ENCODE measurements at places on chromosomes 7 and 10. TPM values are rescaled to one million over a fixed set of nuclear protein-coding genes. Genes with fewer than 3 reads are reported as not detected.
A peak's percentile ranks its signal among the peaks of the same experiment; 100 is the strongest.

Gene MACC1
- total RNA-seq: 0.79 TPM

Gene PLXNA4
- 3.8 TPM for total RNA-seq

GRCh38 chr7:34062826-34063225 is 157.5 kb downstream of the BMPER start:
- DNase-seq: no peak

Gene SEPHS1
- 41.7 TPM for total RNA-seq

Gene CALML3
- 0.63 TPM for total RNA-seq

GRCh38 chr7:55006499-55006898 is 12.3 kb upstream of the EGFR start:
- no peak for DNase-seq

Gene ZC3HAV1
- total RNA-seq: 32.8 TPM

DNA sequence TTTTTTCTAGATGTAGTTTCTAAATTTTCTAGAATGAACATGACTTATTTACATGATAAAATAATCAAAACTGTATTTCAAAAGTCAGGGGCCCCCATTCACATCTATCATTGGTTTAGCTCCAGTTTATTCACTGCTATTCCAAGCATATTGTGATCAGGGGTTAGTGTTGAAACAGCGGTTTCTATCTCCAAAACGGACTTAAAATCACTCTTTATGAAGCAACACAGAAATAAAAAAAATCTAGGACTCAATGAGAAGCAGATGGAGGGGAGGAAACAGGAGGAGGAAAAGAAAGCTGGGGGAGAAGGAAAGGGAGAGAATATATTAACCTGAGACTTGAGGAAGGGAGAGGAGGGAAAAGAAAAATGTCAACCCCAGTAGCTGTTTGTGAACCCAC is 14.8 kb upstream of the CH25H start:
- DNase-seq: no peak

- DNase-seq: no peak
These were observed 12.0 kb downstream of the MTG1 start for GRCh38 chr10:133405844-133406527.

- no peak for DNase-seq
These were observed 143.4 kb upstream of the GLI3 start for GRCh38 chr7:42380401-42380800.

Gene SPDYE8
- 1.4 TPM for total RNA-seq

Gene RINT1
- 29.4 TPM for total RNA-seq

Gene SPOCK2
- 113 TPM for total RNA-seq

DNA sequence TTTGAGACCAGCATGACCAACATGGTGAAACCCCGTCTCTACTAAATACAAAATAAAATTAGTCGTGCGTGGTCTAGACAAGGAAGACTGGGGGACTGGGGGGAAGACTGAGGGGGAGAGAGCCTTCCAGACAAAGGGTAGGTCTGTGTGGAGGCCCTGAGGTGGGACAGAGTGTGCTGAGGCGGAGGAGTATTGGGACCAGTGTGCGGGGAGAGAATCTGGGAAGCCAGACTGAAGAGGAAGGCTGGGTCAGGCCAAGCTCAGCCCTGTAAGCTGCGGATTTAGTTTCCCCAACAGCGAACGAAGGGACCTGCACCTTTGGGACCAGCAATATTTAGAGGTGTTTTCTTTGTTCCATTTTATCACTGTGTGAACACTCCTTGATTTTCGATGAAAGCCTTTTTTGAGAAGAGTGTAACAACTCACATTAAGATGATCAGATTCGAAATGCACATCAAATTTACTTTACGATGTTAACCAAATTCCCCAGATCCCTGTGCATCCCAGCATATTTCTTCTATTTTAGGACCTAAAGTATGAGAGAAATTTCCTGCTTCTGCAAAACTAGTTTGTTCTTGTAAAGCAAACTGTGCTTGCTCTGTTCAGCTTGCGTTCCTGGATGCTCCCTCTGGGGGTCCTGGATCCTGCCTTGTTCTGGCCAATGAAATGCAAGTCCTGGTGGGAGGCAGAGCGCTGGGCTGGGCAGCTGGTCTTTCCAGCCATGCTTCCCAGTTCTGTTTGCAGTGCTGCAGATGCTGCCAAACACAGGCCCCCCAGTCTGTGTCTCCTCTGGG is 39.4 kb downstream of the PLAU start:
- DNase-seq: no peak

- DNase-seq: no peak
These were observed 29.2 kb downstream of the SORBS1 start for GRCh38 chr10:95531994-95532399.

Gene CACNB2
- 1.4 TPM for total RNA-seq

Gene LBX1
- total RNA-seq: 0.12 TPM

Gene BZW2
- total RNA-seq: 25.8 TPM

- no peak for DNase-seq
These were observed 343.9 kb downstream of the ABCA13 start for GRCh38 chr7:48515171-48515570.

Gene HOXA6
- total RNA-seq: not detected

DNA sequence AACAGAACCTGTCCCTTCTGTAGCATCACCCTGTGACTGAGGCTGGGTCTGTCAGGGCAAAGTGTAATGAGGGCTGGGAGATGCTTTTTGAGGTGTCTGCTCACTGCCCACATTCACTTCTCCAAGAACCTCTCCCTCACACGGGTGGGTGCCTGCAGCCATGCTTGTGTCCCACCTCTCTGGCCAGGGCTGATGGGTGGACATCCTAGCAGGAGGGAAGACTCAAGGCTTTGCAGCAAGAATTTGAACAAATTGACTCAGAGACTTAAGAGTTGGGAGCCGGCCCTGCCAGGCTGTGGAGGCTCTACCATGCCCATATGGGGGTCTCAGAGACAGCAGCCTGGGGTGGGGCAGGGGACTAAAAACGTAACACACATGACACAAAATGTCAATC is 33.4 kb downstream of the GOLGA7B start:
- DNase-seq: no peak

GRCh38 chr7:77783545-77783944 is 14.7 kb downstream of the TMEM60 start:
- no peak for DNase-seq

GRCh38 chr10:44908936-44909630 is 2.1 kb upstream of the TMEM72 start:
- no peak for DNase-seq

- no peak for DNase-seq
These were observed 145.3 kb downstream of the SEMA3A start for GRCh38 chr7:84049071-84049836.

DNA sequence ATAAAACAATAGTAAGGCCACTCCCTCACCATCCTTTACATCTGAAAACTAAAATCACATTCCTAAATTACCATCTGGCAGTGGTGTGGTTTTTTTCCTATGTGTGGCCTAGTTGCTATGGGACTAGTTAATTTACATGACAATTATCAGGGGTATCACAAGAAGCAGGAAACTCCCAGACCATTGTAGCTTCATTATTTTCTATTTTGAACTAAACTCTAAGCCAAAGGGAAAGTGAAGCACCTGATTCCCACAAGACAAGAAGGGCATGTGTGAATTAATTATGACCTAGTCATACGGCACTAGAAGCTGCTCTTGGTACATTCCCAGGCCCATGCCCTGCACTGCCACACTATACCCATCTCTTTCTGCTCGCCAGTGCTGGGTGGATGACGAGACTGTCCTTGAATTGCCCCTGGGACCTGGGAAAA is 103.4 kb downstream of the ATXN7L1 start:
- DNase-seq: no peak

GRCh38 chr10:93277360-93277759 is 203.7 kb downstream of the CYP26A1 start:
- DNase-seq: no peak

DNA sequence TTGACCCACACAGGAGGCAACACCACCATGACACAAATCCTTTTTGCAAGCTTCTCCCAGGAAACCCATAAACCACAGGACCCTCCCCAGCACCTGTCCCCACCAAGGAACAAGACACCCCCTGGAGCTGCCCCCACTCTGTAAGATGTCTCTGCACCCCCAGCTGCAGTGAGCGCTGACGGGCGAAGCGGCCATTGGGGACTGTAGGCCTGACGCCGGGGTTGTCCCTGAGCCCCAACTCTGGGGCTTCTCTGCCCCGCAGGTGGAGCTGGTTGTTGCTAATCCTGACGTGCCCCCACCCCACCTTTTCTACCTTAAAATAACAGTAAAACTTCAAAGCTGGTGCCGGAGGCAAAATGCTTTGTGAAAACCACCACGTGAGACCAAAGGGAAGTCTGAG is 94.7 kb upstream of the PPP2R2D start:
- DNase-seq: no peak

GRCh38 chr10:74753442-74754211 is 72.8 kb upstream of the KAT6B start:
- DNase-seq: peak; percentile 23

- peak; percentile 70 for DNase-seq
These were observed 176.8 kb downstream of the KIAA1217 start for GRCh38 chr10:24385776-24386175.

Gene PNLIP
- not detected for total RNA-seq

Gene CHRM2
- 0.31 TPM for total RNA-seq

Gene SKIDA1
- total RNA-seq: 6.6 TPM

DNA sequence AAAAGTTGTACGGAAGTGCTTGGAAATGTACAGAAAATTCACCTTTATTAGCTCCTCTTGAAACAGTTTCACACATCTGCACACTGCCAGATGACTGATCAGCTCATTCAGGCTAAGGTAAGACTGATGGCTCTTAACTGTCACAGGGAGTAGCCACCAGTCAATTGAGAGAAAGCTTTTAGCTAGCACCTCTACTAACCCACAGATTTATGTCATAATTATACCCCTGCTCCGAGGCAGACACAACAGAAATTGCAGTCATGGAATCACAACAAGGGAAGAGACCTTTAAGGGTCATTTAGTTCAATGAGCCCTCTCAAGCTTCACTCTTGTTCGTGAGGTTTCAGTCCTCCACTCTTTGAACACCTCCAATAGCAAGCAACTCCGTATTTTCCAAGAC is 235.4 kb downstream of the TRIL start:
- DNase-seq: no peak

- DNase-seq: no peak
These were observed 115.2 kb downstream of the RNLS start for GRCh38 chr10:88467835-88468485.

DNA sequence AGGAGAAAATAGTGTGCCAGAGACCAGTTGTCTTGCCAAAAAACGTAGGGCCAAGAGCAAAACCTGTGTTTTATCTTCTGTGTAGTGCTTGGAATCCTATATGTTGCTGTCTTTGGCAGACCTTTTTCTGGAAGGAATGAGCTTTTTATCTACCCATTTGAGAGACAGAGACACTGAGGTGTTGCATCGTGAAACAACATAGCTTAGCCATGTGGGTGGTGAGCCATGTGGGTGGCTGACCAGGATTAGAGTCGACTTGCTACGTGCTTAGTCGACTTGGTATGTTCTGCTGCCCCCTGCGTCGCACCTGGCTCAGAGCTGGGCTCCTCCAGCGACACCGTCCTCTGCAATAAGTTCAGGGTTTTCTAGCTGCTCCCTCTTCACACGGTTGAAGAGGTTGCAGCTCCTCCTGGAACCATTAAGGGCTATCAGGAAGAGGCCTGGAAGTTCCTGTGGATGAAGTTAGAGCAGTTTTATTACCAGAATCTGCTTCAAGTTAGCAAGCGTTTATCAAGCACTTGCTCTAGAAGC is 175.8 kb downstream of the SH2D4B start:
- no peak for DNase-seq

DNA sequence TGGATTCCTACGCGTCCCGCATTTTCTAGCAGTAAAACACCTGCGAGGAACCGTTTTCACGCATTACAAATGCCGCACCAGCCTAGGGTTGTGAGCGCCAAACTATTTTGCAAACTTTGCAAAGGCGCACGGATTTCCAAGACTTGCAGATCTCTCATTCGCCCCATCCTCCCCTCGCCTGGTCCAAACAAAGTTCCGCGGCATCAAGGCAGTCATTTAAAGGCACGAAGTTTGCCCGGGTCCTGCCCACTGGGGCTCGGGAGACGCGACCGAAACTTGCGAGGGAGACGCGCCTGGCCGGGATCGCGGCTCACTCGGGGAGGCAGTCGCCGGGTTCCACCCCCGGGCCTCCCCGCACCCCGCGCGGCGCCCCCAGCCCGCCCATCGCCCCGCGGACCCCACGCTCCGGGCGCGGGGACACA is 613 bp downstream of the USP6NL start:
- DNase-seq: peak; percentile 61

DNA sequence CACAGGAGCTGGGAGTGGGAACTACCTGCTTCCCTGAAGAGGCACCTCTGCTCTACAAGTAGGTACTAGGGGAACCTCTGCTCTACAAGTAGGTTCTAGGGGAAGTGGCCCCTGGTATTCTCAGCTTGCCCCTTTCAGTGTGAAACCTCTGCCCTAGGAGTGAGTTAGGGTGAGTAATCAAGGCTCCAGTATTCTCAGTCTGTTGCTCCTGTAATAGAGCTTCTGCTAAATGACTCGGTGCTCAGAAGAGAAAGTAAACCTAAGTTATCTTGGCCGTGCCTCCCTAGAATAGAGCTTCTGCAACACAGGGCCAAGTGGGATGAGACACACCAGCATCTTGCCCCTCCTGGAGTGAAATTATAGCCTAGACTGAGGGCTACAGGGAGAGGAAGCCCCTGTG is 13.4 kb upstream of the RASSF4 start:
- DNase-seq: no peak

Gene COL1A2
- total RNA-seq: 465 TPM

Gene ARHGEF35
- total RNA-seq: 1.3 TPM

DNA sequence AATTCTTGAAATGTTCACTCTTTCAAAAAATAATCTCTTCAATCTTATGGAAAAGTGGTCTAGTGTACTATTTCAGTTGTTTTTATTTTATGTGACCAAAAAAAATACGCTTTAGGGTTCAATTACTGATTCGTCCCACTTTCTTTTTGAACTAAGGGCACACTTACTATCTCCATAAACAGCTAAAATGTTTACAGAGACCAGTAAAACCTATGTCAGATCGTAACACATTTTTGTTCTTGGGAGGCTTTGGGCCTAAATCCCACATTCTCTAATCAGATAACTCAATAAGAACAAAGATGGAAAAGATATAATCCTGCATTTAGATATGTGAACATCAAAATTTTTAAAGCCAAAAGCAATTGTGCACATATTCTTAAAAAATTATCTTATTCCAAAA is 29.8 kb upstream of the EPC1 start:
- no peak for DNase-seq

- DNase-seq: no peak
These were observed 16.8 kb downstream of the VSIR start for GRCh38 chr10:71756311-71757191.

- no peak for DNase-seq
These were observed 52.0 kb upstream of the NRF1 start for GRCh38 chr7:129559564-129559963.

Gene AGAP9
- total RNA-seq: 29.8 TPM

- DNase-seq: no peak
These were observed 157.3 kb downstream of the NOC3L start for GRCh38 chr10:94205396-94205831.

- no peak for DNase-seq
These were observed 1137.0 kb upstream of the PHF14 start for GRCh38 chr7:9836671-9837070.

GRCh38 chr10:31792745-31793144 is 135.9 kb downstream of the ARHGAP12 start:
- DNase-seq: no peak

Gene ZKSCAN5
- total RNA-seq: 19.9 TPM
